ENCODE measurements at places on chromosomes 6 and 20. TPM values are rescaled to one million over a fixed set of nuclear protein-coding genes. Genes with fewer than 3 reads are reported as not detected.

The MRAP2 gene
- 5.9 TPM for total RNA-seq

The SOX18 gene
- 7.1 TPM for total RNA-seq

The SSTR4 gene
- total RNA-seq: not detected

The TRIM40 gene
- total RNA-seq: not detected

The KCNS1 gene
- total RNA-seq: 1.5 TPM

The ERVFRD-1 gene
- total RNA-seq: not detected

The HAO1 gene
- not detected for total RNA-seq

The MDFI gene
- 30.1 TPM for total RNA-seq

The MLIP gene
- total RNA-seq: 8.0 TPM

The ESR1 gene
- total RNA-seq: 0.60 TPM

The SRSF6 gene
- total RNA-seq: 156 TPM

The LAMA5 gene
- 88.6 TPM for total RNA-seq

The CLPSL1 gene
- total RNA-seq: not detected

The ATP6V1G2 gene
- 19.2 TPM for total RNA-seq

The UST gene
- 17.5 TPM for total RNA-seq

The KIF25 gene
- not detected for total RNA-seq

The TNF gene
- total RNA-seq: not detected

The UBD gene
- total RNA-seq: not detected

The EYA4 gene
- total RNA-seq: 7.7 TPM

The PI3 gene
- total RNA-seq: not detected

All from camera-type eye (tissue), 1 donor.